Activated CD8-positive, alpha-beta memory T cell treated with anti-CD3 and anti-CD28 coated beads for 48 hours (primary cell): ENCODE measurements at places on chromosomes 3 and 15.
A peak's percentile ranks its signal among the peaks of the same experiment; 100 is the strongest.

- no peak for DNase-seq
Observed at GRCh38 chr3:193134856-193135255, 106.2 kb upstream of the PLAAT1 start.

- DNase-seq = peak; percentile 9
Observed at GRCh38 chr15:35751413-35752133, 205.6 kb upstream of the DPH6 start.

DNA sequence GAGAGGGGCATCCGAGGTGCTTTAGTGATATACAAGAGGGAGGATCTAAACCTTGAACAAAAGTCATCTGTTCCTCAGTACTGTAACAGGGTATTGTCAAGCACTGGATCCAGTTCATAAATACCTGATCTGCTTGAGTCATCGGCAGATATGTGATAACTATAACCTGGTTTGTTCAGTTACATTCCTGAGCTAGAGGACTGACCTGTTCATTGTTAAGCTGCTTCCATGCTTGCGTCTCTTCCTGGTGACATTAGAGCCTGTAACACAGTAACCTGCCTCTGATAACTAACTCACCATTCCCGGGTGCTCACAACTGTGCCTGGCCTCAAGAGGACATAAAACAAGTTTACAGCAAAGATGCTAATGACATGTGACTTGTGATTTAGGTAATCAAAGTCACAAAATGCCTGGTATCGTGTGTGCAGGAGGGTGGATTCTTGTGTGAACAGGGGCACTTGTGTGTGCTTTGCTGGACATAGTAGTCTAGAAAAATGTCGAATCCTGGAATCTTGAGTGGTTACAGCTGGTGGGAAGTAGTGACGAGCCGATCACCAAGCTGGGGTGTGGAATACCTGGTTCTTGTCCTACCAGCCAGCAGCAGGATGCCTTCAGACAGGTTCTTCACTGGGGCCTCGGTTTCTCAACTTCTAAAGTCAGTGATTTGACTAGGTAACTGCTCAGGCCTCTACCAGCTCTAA is 30.9 kb upstream of the POLR2M start:
- DNase-seq = no peak

GRCh38 chr3:23740517-23740965 is 65.2 kb upstream of the UBE2E1 start:
- no peak for DNase-seq

- no peak for DNase-seq
Observed at GRCh38 chr15:43423793-43424192, 52.9 kb downstream of the TUBGCP4 start.

GRCh38 chr3:98784042-98784441 is 20.9 kb downstream of the ST3GAL6 start:
- DNase-seq = no peak

DNA sequence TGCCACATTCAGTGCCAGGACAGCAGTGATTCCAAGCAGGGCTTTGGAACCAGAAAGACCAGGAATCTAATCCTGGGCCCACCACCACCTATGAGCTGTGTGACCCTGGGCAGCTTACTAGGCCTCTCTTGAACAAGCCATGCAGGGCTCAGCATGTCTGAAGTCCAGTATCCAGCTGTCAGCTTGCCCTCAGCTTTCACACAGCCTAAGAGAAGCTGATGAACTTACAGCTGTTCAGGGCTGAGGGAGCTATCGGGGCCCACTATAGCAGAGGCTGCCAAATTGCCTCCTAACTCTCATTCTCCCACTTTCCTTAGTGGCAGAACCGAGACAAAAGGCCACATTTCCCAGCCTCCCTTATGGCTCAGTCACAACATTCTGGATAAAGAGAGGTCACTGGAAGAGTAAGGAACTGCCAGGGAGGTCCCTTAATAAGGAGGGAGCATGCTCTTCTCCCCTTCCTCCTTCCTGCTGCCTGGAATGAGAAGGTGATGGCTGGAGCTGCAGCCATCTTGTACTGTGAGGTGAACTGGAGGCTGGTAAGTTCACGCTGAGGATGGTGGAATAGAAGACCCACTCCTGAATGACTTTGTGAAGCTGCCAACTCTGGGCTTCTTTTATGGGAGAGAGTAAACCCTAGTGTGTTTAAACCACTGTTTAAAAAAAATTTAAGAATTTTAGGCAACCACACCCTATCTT is 34.5 kb downstream of the FEM1B start:
- DNase-seq = no peak

- DNase-seq = no peak
Observed at GRCh38 chr3:66396161-66396760, 104.6 kb downstream of the LRIG1 start.

DNA sequence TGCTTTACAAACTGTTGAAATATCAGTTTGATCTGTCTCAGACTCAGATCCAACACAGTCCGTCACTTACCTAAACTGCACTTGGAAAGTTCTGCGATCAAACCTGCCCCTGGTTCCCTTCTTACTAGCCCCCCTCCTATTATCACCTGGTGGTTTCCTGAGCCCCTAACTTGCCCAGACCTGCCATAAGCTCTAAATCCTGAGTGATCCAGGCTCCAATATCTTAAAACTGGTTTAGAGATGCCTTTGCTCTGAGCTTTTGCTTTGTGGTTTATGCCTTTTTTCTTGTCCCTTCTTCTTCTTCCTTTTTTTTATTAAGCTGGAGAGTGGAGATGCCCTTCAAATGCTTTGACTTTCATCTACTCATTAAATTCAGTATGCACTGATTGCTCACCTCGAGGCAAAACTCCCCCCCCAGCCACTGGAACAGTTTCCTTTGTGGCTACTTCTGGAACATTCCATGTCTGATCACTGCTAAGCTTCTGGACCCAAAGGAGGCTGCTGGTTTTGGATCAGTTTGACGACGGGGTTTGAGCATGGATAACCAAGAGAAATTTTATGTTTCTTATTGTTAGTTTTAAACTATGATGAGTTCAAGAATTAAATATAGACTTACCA is 3.5 kb upstream of the ITGB5 start:
- no peak for DNase-seq

DNA sequence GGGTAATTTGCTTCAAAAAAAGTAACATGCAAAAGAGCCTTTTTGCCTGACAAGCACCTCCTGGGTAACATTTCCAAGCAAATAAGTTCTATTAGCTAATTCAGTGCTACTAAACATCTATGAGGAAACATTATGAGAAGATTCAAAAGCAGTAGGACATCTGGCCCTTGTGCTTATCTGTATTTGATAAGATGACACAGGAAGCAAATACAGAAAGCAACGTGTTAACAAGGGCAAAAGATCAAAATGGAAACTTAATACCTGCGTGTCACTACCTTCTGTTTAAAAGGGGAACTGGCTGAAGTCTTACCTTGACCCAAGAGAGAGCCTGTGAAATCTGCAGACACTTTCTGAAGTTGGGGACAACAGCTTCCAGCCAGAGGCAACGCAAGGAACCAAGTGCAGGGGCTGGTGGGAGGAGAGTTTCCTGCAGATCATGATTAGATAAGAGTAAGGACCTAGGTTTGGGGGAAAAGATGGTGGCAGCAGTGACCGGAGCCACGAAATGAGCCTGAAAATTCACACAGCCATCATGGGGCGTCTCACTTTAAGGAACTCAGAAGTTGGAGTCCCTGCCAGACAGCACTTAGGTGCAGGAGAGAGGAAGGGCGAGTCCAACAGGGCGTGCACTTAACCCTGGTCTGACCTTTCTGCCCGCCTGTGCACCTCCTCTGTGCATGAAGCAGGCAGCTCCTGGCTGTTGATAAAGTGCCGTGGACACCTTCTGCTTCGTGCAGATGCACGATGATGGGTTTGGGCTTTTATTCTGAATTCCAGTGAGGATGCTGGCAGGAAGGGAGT is 153.6 kb upstream of the BHLHE40 start:
- no peak for DNase-seq

GRCh38 chr15:79299126-79299840 is 11.6 kb upstream of the TMED3 start:
- DNase-seq = no peak

DNA sequence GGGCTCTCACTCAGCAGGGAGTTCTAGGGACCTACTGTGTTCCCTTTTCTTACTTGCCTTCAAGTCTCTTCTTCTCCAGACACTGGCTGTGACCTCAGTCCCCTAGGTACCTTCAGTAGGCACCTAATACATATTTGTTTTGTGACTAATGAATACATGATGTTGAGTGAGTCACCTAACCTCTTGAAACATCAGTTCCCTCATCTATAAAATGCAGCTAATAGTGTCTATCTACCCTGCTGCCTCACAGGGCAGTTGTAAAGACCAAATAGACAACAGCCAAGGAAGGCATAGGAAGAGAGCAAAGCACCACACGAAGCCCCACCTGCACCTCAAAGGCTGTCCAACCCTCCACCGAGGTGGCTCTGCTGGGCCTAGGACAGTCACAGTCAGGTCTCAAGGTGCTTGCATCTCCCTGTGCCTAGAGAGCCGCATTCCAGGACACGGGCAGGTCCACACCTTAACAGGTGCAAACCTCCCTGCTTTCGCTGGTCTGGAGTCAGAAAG is 29.1 kb downstream of the DAPK2 start:
- DNase-seq = no peak

DNA sequence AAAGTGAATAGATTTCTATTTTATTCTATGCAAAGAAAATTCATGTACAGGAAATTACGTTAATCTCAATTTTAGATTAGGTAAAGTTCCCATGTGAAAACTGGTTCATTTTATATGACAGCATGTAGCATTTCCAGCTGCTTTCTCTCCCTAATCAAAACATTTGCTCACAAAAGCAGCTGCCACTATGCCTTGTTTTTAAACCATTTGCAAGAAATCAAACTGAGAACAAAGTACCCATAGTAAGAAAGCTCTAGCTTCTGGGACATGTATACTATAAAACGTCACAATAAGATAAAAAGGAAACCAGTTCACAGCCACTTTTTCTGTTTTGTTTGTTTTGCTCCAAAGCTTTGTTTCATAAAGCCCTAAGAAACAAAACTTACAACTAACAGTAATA is 5.0 kb upstream of the CRYBG3 start:
- DNase-seq = no peak

DNA sequence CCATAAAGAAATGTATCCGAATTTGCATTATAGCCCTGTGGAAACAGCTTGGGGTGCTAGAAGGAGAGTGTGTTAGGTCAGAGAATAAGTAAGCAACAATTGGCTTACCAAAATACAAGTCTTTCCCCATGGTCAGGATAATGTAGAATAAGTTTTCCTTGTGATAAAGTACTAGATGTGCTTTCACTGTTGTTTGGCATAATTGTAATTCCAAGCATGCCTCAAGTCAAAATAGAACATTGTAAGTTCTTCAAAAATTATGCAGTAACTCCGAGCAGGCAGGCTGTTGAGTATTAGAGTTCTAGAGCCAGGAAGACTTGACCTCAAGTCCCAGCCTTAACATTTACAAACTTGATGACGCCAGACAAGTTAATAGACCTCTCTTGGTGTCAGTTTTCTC is 242.0 kb downstream of the TUSC7 start:
- DNase-seq = no peak

- no peak for DNase-seq
Observed at GRCh38 chr3:194450341-194450740, 36.5 kb downstream of the ATP13A3 start.

- no peak for DNase-seq
Observed at GRCh38 chr15:101357333-101357732, 62.3 kb upstream of the SNRPA1 start.

GRCh38 chr15:75782926-75783325 is 60.3 kb upstream of the UBE2Q2 start:
- no peak for DNase-seq

DNA sequence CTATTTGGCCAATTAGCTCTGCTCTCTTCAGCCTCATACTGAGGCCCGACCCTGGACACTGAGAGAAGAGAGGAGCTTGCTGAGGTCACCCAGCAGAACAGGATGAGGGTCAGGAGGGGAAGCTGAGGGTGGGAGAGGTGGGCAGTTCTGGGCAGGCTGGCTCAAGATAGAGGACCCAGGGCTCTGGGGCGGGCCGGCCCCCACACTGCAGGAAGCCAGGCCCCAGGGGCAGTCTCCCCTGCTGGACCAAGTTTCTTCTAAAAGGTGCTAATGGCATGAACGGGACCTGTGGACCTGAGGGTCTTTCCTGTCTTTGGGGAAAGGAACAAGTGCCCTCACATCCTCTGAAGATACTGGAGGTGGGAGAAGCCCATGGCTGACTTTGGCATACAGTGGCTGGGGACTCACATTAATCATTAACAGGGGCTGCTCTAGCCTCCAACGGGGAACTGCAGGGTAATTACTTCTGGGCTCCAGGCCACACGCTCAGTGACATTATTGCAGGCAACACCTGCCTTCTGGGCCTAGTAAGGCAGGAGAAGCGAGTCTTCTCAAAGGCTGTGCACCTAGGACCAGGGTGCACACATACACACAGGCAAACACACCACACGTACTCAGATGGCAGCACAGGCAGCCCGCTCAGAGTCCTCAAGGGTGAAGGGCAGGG is 10.6 kb downstream of the HCN4 start:
- no peak for DNase-seq

DNA sequence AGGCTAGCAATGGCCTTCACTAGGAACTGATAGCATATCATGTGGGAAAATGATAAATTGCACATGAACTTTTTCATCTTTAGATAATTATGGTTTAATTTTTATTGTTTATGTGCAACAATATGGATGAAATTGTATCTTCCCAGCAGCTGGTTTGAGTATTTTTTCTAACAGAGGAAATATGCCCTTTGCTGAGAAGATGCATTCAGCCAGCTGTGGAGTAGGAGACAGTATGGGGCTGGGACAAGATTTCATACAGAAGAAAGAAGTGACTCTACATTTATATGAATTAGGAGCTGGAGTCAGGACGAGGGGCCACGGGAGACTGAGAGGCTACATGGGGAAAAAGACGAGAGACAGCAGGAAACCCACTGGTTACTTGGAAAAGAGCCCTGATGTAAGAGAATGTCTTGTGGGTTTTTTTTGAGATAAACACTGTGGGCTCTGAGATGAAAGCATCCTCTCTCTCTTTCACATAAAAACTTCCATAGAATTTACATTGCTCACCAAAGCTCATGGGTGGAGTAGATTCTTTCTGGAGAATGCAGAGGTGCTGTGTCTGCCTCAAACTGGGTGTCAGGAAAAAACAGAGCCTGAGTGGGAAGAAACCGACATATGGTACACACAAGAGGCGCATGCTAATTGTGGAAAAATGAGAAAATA is 115.2 kb upstream of the PDZRN3 start:
- no peak for DNase-seq

DNA sequence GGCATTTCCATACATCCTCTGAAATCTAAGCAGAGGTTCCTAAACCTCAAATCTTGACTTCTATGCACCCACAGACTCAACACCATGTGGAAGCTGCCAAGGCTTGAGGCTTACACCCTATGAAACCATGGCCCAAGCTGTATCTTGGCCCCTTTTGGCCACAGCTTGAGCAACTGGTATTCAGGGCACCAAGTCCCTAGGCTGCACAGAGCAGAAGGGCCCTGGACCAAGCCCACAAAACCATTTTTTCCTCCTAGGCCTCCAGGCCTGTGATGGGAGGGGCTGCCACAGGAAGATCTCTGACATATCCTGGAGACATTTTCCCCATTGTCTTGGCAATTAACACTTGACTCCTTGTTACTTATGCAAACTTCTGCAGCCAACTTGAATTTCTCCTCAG is 54.4 kb upstream of the IL12A start:
- DNase-seq = no peak

GRCh38 chr15:64614519-64614918 is 154.1 kb downstream of the ZNF609 start:
- no peak for DNase-seq

GRCh38 chr15:60970246-60971170 is 258.6 kb downstream of the RORA start:
- no peak for DNase-seq
